ENCODE measurements at places on chromosomes 6 and 20. TPM values are rescaled to one million over a fixed set of nuclear protein-coding genes. Genes with fewer than 3 reads are reported as not detected.

Gene SUPT3H
- 9.2 TPM for polyA plus RNA-seq

Gene SEMG1
- polyA plus RNA-seq = not detected

Gene ZNF391
- 0.50 TPM for polyA plus RNA-seq

Gene BCL2L1
- 90.7 TPM for polyA plus RNA-seq

Gene ELOVL4
- 0.40 TPM for polyA plus RNA-seq

Gene SLC22A1
- 0.11 TPM for polyA plus RNA-seq

Gene SIGLEC1
- polyA plus RNA-seq = not detected

Gene TBPL1
- 37.0 TPM for polyA plus RNA-seq

Gene MICA
- 96.1 TPM for polyA plus RNA-seq

Gene PTGIS
- 28.8 TPM for polyA plus RNA-seq

Gene TREML1
- polyA plus RNA-seq = not detected

Gene UST
- polyA plus RNA-seq = 6.8 TPM

Gene MEI4
- not detected for polyA plus RNA-seq

Gene ADGRF5
- polyA plus RNA-seq = not detected

Gene PHACTR1
- polyA plus RNA-seq = 0.42 TPM

Gene SLC32A1
- polyA plus RNA-seq = not detected

Gene TM9SF4
- 101 TPM for polyA plus RNA-seq

Gene STK35
- 8.2 TPM for polyA plus RNA-seq

Gene LY86
- not detected for polyA plus RNA-seq

Gene PCSK2
- polyA plus RNA-seq = not detected

Gene TTLL9
- 0.18 TPM for polyA plus RNA-seq

Gene OR12D1
- polyA plus RNA-seq = not detected

Gene SLC17A3
- polyA plus RNA-seq = not detected

Gene GNAS-AS1
- 0.42 TPM for polyA plus RNA-seq

Gene MYCT1
- 0.02 TPM for polyA plus RNA-seq

Gene STMND1
- 0.05 TPM for polyA plus RNA-seq

Gene ADGB
- not detected for polyA plus RNA-seq

Gene FAM209B
- not detected for polyA plus RNA-seq

Gene ZC2HC1B
- polyA plus RNA-seq = not detected

Gene STX11
- polyA plus RNA-seq = 0.90 TPM

Gene ZNF311
- polyA plus RNA-seq = 0.74 TPM

Gene ARMH2
- not detected for polyA plus RNA-seq

Gene MACROD2
- polyA plus RNA-seq = 1.3 TPM

Gene MEP1A
- not detected for polyA plus RNA-seq

Gene ABT1
- 18.4 TPM for polyA plus RNA-seq

Gene EPPIN
- not detected for polyA plus RNA-seq

Gene NOTCH4
- 0.40 TPM for polyA plus RNA-seq

Gene RIPPLY2
- polyA plus RNA-seq = not detected

Gene YIPF3
- 355 TPM for polyA plus RNA-seq

Gene RBPJL
- not detected for polyA plus RNA-seq

Gene PACRG
- polyA plus RNA-seq = 0.20 TPM

Gene GPX5
- not detected for polyA plus RNA-seq

Gene TGM3
- not detected for polyA plus RNA-seq

Gene PI16
- polyA plus RNA-seq = 0.09 TPM

Gene ADGRG6
- 32.9 TPM for polyA plus RNA-seq

Gene UBE2J1
- 27.1 TPM for polyA plus RNA-seq

Gene CFB
- 6.7 TPM for polyA plus RNA-seq

Gene OR12D3
- not detected for polyA plus RNA-seq

Gene OR2H2
- not detected for polyA plus RNA-seq

Gene NPEPL1
- 8.2 TPM for polyA plus RNA-seq

Gene WTAP
- 10.0 TPM for polyA plus RNA-seq

Gene LPA
- not detected for polyA plus RNA-seq

Gene PRR18
- not detected for polyA plus RNA-seq

Gene C20orf204
- polyA plus RNA-seq = 0.06 TPM

Measured in BJ (cell line).